ENCODE measurements at places on chromosomes 2 and 18.

- no peak for DNase-seq
Observed at GRCh38 chr2:236177604-236177966, 9.4 kb upstream of the GBX2 start.

DNA sequence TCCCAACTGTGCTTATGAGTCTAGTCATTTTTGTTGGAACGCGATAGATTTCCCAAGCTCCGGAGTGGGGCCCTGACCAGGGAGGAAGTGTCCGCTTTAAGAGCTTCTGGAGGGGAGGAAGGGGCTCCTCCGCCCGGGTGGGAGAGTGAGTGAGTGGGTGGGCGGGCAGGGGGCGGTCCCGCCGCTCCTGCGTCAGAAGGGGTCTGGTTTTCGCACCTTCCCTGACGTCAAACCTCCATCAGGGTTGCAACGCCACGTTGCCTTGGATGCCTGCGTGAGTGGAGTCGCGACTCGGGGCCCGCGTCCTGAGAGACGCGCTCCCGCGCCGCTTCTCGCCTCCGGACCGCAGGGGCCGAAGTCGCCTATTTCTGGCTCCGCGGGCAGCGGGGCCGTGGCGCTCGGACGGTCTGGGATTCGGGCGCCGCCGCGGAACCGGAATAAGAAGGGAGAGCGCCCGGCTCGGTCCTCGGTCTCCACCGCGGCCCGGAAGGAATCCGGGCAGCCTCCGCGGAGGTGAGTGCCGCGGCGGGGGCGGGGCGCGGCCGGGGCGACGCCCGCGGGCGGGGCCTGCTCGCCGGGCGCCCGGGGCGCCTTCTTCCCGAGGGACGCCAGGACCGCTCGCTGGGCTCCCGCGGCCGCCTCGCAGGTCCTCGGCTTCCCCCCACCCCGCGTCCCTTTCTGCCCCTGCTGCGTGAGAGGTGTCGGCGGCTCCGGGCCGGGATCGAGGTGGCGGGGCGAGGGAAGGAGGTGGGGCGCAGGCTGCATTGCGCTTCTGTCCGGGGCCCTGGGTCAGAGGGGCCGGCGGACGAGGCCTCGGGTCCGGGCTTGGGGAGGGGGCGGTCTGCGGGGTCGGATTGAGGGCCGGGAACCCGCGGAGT lies at the start of gene ZDBF2:
TSS of gene ZDBF2 (plus strand) at position 230 of the 878 bp plus-strand sequence. CDS start 7,187 bp downstream, outside the sequence.
- peak; percentile 64 for DNase-seq

GRCh38 chr2:222434204-222434603 lies 9.9 kb downstream of the SGPP2 start:
- DNase-seq = no peak

DNA sequence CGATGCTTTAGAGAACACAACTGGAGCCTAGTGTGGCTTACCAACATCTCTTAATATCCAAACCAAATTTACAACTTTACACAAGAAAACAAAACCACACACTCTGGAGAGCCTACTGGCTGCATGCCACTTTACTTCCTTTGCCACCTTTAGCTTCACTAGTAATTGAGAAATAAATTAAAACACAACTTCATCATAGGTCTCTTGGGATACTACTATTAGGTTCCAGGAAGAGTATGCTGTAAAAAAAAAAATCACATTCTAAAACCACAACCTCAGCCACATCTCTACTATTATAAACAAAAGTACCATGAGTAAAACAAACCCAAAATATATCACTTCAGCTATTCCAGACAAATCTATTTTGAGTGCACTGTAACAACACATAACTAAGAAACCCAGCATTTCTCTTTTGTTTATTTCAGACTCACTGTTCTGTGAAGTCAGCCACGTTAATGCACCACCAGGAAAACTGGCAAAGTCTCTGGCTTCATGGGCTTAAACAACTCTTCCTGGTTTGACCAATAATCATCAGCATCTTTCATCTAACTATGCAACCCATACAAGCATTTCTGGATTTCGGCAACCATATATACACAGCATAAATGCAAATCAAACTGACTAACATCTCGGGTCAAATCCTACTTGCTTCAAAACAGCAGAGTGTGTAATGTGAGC lies 59.1 kb downstream of the REV1 start:
- DNase-seq = no peak

DNA sequence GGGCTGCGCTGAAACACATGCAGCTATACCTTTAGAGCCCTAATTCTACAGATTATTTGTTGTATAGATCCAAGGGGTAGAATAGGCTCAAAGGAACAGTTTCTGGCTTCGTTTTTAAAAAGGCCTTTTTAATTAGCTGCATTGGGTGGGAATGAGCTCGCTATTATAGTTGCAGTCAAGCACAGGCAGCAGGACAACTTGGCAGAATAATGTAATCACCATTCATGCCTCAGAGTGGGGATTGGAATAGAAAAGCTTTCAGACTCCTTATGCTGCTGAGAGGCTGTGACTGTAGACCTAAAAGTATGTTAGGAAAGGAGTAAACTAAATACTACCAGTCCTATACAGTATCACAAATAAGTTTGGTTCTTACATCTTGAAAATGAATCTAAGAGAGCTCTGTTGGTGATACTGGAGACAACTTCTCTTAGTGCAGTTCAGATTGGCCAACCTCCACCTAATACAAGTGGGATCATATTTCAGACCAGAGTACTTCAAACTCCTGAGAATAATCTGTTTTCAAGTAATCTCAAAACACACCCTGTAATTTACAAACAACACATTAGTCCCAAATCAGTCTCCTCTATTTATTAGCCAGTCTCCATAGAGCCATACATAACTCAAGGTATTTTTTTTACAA lies 121.4 kb downstream of the ANTXR1 start:
- no peak for DNase-seq

DNA sequence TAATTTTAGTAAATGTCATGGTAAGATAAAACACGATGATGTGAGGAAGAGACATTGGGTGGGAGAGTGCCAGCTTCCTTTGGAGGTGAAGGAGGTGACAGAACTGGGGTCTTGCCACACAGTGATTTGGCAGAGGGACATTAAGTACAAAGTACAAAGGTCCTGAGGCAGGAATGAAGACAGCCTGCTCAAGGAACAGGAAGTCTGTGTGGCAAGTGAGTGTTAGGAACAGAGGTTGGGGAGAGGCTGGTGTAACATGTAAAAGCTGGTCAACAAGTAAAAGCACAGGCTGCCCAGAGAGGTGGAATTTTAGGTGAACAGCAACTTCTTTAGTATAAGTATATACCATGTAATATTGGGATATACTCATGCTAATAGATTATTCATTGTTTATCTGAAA lies 73.1 kb downstream of the INPP5D start:
- no peak for DNase-seq

GRCh38 chr2:200307724-200308545 lies 1.4 kb downstream of the SPATS2L start:
- no peak for DNase-seq

GRCh38 chr18:24212939-24213338 lies 74.1 kb downstream of the CABYR start:
- DNase-seq = no peak

GRCh38 chr2:151827564-151828142 lies 568 bp downstream of the ARL5A start:
- DNase-seq = no peak

DNA sequence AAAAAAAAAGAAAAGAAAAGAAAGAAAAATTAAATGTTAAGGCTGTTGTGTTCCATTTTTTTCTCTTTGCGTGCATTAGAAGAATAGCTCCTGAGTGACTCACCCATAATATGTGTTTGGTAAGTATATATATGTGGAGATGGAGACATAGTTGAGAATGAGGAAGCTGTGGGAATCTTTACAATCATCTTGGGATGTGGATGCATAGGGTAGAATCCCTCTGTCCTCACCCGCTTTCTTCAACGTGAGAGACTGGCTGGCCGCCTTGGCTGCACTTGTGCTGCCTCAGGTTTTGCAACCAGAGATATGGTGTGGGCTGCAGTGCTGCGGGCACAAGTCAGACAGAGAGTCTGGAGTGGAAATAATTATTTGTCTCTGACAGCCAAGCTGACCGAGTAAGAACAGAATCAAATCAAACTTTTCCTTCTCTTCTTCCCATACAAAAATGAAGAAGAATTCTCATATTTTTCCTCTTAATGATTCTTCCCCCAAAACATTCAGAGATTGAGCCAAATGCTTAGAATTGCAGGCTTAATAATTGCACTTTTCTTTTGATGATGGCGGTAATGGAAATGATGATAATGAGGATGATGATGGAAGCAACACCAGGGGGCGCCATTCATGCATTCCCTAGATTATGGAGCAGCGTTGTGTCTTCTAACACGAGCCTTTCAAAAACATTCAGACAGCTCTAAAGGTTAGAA lies 48.5 kb downstream of the SERPINB7 start:
- DNase-seq = peak; percentile 51

DNA sequence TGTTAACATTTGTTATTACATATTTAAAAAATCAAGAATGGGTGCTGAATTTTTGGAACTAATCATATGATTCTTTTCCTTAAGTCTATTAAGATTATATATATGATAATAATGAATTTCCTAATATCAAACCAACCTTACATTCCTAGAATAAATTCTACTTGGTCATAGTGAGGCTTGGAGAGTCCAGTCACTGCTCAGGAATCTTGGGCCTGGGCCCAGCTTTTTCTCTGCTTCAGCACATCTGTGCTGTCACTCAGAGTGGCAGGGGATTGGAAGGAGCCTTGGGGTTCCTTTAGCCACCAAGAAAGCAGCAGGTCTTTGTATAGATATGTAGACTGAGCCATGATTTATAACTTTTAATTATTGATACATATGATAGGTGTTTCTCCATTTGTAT lies 19.9 kb upstream of the ZAP70 start:
- no peak for DNase-seq

GRCh38 chr2:69993708-69994107 lies 32.3 kb upstream of the ASPRV1 start:
- no peak for DNase-seq

GRCh38 chr2:223923976-223924375 lies 21.2 kb downstream of the WDFY1 start:
- DNase-seq = no peak

DNA sequence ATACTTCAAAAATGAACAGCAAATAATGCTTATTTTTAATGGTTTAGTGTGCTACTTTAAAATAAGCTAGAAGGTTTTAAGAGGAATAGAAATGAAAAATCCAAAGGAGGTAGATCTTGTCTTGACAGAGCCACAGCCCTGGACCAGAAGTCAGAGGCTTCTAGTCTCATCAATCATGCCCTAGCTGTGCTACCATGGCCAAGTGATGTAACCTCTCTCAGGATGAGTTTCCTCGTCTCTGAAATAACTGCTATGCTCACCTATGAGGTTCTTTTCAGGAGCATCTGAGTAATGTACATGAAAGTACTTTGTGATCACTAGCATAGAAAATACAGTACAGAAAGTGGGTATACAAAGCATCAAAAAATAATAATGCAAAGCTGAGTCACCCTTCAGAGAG lies 248.4 kb downstream of the PID1 start:
- DNase-seq = no peak

GRCh38 chr18:11081009-11081532 lies 68.3 kb downstream of the PIEZO2 start:
- DNase-seq = no peak

GRCh38 chr2:235088496-235088921 lies 136.7 kb downstream of the SH3BP4 start:
- DNase-seq = no peak

- DNase-seq = no peak
Observed at GRCh38 chr2:119111115-119111975, 47.2 kb downstream of the C1QL2 start.

- DNase-seq = no peak
Observed at GRCh38 chr2:240894006-240894405, 1.9 kb downstream of the MAB21L4 start.

- DNase-seq = peak; percentile 23
Observed at GRCh38 chr2:240247241-240247867, 106.9 kb upstream of the OTOS start.

GRCh38 chr2:207885010-207885409 lies 115.3 kb upstream of the FZD5 start:
- DNase-seq = no peak

GRCh38 chr2:588074-588645 lies 89.0 kb downstream of the TMEM18 start:
- DNase-seq = no peak

DNA sequence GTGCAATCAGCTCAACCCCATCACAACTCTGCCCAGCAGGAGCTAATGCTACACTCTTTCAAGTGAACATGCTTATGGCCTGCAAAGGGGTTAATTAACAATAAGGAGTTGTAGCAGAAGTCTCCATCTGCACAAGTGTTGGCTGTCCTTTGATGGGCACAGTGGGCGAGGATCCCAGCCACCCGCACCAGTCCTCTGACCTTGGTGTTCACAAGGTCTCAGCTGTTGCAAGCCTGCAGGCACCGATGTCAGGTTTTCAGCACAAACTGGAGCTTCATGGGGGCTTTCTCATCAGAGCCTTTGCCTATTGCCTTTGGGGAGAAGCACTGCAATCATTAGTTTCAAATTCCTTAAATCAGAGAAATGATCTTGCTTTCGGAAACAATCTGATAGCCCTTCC lies 60.9 kb upstream of the TMEM178A start:
- no peak for DNase-seq

DNA sequence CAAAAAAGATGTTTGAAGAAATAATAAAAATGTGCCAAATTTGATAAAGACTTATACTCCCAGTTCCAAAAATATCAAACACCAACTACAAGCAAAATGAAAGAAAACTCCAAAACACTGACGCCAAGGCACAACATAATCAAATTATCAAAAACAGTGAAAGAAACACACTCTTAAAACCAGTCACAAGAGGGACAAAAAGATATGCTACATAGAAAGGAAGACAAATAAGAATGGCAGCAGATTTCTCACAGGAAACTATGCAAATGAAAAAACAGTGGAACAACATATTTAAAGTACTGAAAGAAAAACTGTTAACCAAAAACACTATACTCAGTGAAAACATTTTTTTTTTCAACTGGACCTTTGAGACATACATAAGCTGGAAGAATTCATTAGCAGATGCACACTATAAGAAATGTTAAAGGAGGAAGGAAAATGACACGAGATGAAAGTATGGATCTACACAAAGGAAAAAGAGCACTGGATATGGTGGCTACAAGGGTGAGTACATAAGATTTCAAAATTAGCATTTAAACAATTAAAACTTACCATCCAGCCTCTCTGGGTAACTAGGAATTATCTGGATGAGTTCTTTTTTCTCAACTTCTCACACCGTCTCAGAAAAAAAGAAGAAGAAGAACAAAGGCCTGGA lies 94.0 kb upstream of the ACVR1C start:
- no peak for DNase-seq

DNA sequence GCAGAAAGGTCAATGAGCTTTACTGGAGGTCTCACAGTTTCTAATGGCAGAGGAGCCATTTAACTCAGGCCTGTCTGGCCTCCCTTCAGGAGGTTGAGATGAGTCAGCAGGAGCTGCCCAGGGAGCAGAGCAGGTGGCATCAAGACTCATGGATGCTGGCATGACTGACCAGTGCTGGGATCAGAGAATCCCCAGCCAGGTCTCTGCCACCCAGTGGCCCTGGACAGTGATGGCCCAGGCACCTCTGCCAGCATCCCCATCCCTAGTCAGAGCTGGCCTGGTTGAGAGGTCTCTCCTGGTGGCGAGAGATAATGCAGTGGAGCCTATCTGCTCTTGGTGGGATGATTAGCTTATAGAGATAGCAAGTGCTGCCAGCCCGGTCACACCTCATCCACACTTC lies 43.1 kb downstream of the GYPC start:
- no peak for DNase-seq

GRCh38 chr18:68519336-68519735 lies 195.6 kb downstream of the TMX3 start:
- no peak for DNase-seq

All from lower lobe of right lung (tissue), 2 donors.